Small intestine (tissue), 16 donors: ENCODE measurements at places on chromosomes 2 and 18. TPM values are rescaled to one million over a fixed set of nuclear protein-coding genes. Genes with fewer than 3 reads are reported as not detected.

Gene SP100
- polyA plus RNA-seq: 40.9 TPM

- no peak for DNase-seq
- no peak overlapping the region for H3K27ac ChIP-seq
- H3K27me3 ChIP-seq: peaks cover 11% of the 10 kb centered on the region
- H3K36me3 ChIP-seq: no peaks in the 10 kb centered on the region
These were observed 48.6 kb upstream of the DAPL1 start for GRCh38 chr2:158746488-158746887.

Gene NT5DC4
- polyA plus RNA-seq: not detected

DNA sequence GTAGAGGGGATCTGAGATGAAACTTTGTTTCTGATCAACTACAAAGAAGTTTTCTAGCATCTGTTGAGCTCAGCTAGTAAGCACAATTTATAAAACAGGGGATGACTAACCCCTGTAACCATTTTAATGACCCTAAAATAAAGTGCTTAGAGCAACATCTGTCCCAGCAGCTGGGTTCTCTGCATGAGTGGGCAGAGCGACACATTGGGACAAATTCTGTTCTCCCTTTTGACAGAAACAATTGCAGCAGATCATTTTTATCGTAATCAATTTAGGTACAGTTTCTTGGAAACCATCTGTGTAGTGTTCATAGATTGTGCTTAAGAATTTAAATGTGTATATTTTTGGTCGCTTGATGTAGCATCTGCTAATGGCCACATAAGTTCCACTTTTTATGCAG is 678.0 kb downstream of the RNF144A start:
- H3K4me1 ChIP-seq: no peaks in the 10 kb centered on the region
- H3K27me3 ChIP-seq: no peaks in the 10 kb centered on the region
- no peaks in the 10 kb centered on the region for H3K36me3 ChIP-seq
- no peak overlapping the region for H3K4me3 ChIP-seq
- no peak for DNase-seq

DNA sequence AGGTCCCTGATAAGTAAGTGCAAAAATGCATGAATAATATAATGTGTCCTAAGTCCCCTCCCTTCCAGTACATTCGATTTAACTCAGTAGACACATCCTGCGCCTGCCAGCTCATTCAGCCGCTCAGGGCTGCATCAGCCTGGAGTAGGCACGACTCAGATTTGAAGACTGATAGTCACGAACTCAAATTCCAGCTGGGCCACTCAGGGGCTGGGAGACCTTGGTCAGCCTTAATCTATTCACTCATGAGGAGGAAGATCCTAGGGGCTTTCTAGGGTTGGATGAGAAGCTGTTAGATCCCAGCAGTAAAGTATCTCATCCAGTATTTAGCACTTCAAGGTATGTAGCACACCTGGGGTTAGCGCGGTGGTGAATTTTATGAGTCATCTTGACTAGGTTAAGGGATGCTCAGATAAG is 98.9 kb upstream of the ODC1 start:
- no peaks in the 10 kb centered on the region for H3K36me3 ChIP-seq
- no peak for DNase-seq
- no peak overlapping the region for H3K27ac ChIP-seq
- no peaks in the 10 kb centered on the region for H3K4me1 ChIP-seq
- H3K4me3 ChIP-seq: no peak overlapping the region
- H3K27me3 ChIP-seq: peaks cover 10% of the 10 kb centered on the region
